ENCODE measurements at places on chromosomes 12 and 14. TPM values are rescaled to one million over a fixed set of nuclear protein-coding genes. Genes with fewer than 3 reads are reported as not detected.

DNA sequence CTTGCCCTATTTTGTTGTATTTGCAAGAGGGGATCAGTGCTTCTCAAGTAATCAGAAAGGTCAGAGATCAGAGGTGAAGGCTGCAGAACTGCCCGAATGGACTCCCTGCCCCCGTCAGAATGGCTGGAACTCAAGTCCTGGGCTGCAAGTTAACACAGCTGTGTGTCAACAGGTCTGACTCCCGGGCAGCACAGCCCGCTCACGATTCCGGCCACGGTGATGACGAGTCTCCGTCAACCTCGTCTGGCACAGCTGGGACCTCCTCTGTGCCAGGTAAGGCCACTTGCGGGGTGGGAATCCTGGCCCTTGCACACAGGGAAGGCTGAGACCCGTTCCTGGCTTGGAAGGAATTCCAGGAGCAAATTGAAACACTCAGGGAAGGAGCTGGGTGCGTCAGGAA lies 13.4 kb downstream of the DCAF4 start:
- H3K27ac ChIP-seq = no peak overlapping the region
- no peak for DNase-seq
- peaks cover 53% of the 10 kb centered on the region for H3K36me3 ChIP-seq
- H3K4me1 ChIP-seq = peaks cover 8% of the 10 kb centered on the region
- H3K4me3 ChIP-seq = no peak overlapping the region
- H3K27me3 ChIP-seq = no peaks in the 10 kb centered on the region

DNA sequence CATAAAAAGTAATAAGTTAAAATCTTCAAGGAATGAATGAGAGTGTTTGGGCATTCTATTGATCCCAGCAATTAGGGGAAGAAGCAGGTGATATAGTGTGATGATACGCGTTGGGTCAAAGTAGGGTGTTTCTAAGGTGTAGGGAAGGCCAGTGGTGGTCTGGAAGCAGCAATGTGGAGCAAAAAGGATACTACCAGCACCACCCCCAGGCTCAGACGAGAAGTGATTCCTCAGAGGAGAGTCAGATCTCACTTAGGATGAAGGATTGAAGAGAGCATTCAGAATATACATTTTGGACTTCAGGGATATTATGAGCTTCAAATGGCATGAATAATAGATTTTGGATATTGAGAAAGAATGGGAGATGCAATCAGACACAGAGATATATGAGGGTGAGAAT lies 497.6 kb downstream of the RMST start:
- no peak overlapping the region for H3K4me3 ChIP-seq
- H3K4me1 ChIP-seq = no peaks in the 10 kb centered on the region
- H3K27me3 ChIP-seq = no peaks in the 10 kb centered on the region
- no peaks in the 10 kb centered on the region for H3K36me3 ChIP-seq
- no peak overlapping the region for H3K27ac ChIP-seq

DNA sequence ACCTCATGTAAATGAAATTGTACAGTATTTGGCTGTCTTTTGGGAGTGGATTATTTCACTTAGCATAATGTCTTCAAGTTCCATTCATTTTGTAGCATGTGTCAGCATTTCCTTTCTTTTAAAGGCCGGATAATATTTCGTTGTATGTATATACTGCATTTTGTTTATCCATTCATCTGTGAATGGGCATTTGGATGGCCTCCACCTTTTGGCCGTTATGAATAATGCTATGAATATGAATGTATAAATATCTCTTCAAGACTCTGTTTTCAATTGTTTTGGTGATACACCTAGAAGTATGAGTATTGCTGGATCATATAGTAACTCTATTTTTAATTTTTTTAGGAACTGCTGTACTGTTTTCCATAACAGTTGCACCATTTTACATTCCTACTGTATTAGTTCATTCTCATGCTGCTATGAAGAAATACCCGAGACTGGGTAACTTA lies 164.9 kb downstream of the DYRK2 start:
- no peaks in the 10 kb centered on the region for H3K36me3 ChIP-seq
- no peak overlapping the region for H3K4me3 ChIP-seq
- H3K4me1 ChIP-seq = no peaks in the 10 kb centered on the region
- no peak overlapping the region for H3K27ac ChIP-seq

DNA sequence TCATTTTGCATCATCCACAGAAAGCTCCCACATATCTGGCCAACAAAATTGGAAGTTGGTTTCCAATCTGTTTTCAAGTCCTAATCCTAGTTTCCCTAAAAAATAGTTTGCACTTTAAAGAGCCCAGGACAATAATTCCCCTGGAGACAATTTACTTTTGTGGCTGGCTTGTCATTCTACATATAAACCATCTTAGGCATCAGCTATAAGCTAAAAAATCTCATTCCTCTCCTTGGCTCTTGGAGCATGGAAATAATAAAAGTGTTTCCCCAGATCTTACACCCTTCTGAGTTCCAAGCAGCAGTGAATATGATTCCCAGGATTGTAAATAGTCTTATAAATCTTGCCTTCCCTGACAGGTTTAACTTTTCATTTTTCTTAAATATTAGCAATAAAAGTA lies 89.1 kb upstream of the NUDT4 start:
- peaks cover 37% of the 10 kb centered on the region for H3K4me1 ChIP-seq
- no peak for DNase-seq
- H3K4me3 ChIP-seq = no peak overlapping the region
- H3K27me3 ChIP-seq = no peaks in the 10 kb centered on the region

- no peak overlapping the region for H3K27ac ChIP-seq
- H3K4me3 ChIP-seq = no peak overlapping the region
- H3K4me1 ChIP-seq = no peaks in the 10 kb centered on the region
- H3K27me3 ChIP-seq = no peaks in the 10 kb centered on the region
Observed at GRCh38 chr12:58801986-58802385, 118.3 kb downstream of the LRIG3 start.

DNA sequence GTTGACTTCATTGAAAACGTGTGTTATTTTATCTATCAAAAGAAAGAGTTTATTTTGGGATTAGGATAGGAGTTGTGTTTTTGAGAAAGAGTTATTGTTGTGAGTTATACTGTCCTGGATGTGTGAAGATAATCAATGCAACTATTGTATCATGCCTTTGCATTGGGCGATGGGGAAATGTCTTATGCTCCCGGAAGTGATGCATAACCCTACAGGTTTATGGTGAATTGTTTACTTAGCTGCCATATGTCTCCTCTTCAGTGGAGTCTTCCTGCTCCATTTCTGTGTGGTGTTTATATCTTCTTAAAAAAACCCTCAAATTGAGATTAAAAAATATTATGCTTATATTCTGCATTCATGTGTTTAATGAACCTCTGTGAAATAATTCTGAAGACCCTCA lies 6.5 kb downstream of the PDE3A start:
- no peak for DNase-seq
- H3K36me3 ChIP-seq = no peaks in the 10 kb centered on the region
- H3K27ac ChIP-seq = no peak overlapping the region
- H3K27me3 ChIP-seq = no peaks in the 10 kb centered on the region

DNA sequence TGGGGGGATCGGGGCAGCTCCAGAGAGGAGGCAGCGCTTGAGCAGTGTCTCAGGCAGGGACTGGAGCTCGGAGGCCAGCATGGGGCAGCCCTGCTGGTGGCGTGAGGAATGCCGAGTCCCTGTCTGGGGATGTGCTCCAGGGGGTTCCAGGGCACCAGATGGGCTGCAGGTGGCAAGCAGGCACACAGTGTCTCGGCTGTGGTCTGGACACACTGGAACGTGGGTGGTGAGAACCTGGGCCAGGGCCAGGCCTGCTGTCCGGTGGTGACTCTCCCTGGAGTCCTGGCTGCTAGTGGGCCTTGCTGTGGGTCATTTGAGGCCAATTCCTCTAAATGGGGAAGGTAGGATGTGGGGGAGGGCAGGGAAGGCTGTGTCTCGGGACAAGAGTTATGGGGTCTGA lies 199.4 kb upstream of the RTL1 start:
- 0 out of 3 replicates have a peak, but pooled peaks cover 4% of the 10 kb centered on the region for H3K27me3 ChIP-seq
- no peak overlapping the region for H3K27ac ChIP-seq
- no peak overlapping the region for H3K4me3 ChIP-seq
- no peak for DNase-seq
- H3K36me3 ChIP-seq = no peaks in the 10 kb centered on the region

DNA sequence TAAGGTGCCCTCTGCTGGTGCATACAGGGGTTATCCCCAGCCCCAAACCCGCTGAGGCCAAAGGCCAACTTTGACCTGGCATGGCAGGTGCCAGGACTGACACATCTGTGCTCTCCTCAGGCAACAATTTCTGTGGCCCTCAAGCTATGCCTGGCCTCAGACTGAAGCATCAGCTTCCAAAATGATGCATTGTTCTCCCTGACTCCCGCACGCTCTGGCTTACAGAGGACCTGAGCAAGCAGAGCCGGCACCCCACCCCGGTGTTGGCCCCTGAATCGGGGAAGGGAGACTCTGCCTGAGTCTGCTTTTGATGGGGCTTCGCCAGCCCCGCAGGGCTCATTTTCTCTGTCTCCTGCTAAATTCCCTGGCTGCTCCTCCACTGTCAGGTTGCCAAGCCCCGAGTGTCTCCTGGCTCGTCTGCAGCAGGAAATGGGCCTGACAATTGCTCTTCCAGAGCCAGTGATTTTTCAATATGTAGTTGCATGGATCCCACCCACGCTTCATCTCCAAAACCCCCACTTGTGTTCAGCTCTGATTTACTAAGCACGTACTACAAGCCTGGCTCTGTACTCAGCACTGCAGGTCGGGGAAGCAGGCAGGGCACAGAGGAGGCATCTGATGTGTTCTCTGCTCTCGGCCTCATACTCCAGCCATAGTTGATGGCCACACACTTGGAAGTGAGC lies 126.1 kb downstream of the SLC38A6 start:
- no peak overlapping the region for H3K27ac ChIP-seq
- H3K4me3 ChIP-seq = no peak overlapping the region
- DNase-seq = no peak

DNA sequence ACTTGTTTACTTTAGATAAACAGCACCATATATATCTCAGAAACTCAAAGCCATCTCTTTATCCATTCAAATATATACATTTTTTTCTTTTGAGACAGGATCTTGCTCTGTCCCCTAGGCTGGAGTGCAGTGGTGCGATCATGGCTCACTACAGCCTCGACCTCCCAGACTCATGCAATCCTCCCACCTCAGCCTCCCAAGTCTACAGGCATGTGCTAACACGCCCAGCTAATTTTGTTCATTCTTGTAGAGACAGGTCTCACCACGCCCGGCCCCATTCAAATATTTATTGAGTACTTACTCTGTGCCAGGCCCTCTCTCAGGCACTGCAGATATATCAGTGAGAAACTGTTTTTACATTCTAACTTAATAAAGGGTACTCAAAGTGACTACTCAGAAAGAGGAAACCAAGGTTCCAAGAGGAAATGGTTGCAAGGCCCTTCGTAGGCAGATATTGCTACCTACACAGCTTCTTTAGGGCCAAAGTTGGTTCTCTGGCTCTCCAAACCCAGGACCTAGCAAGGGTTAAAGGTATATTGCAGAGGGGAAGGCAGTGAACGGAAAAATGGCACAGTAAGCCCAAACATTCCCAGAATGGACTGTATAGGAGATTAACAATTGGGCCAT lies 2.9 kb downstream of the ATXN3 start:
- H3K27ac ChIP-seq = no peak overlapping the region
- H3K4me3 ChIP-seq = no peak overlapping the region

DNA sequence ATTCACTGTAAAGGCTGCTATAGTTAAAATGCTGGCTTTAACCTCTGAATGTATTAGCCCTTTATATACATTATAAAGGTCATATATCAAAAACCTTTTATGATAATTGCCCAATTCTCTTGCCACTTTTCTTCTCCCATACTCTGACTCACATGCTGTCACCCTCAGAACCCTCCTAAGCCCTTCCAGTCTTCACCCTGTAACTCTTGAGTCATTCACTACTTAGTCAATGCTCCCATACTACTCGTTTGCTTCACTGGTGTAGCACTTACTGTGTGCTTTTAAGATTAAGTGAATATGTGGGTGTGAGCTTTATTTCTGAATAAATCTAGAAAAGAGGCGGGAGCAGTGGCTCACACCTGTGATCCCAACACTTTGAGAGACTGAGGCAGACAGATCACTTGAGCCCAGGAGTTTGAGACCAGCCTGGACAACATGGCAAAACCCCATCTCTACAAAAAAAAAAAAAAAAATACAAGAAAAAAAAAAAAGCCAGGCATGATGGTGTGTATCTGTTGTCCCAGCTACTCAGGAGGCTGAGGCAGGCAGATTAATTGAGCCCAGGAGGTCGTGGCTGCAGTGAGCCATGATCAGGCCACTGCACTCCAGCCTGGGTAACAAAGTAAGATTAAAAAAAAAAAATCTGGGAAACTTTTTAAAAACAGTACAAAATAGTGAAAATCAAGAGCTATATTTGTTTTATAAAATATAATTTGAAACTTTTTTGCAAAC lies 37.6 kb downstream of the SPATA7 start:
- H3K27ac ChIP-seq = no peak overlapping the region
- peaks cover 2% of the 10 kb centered on the region for H3K36me3 ChIP-seq
- no peaks in the 10 kb centered on the region for H3K4me1 ChIP-seq
- H3K4me3 ChIP-seq = no peak overlapping the region

- peaks cover 20% of the 10 kb centered on the region for H3K4me1 ChIP-seq
- H3K27me3 ChIP-seq = peaks cover 10% of the 10 kb centered on the region
- no peaks in the 10 kb centered on the region for H3K36me3 ChIP-seq
- peak; percentile 41 for DNase-seq
Observed at GRCh38 chr14:91249841-91250616, 5.5 kb upstream of the GPR68 start.

DNA sequence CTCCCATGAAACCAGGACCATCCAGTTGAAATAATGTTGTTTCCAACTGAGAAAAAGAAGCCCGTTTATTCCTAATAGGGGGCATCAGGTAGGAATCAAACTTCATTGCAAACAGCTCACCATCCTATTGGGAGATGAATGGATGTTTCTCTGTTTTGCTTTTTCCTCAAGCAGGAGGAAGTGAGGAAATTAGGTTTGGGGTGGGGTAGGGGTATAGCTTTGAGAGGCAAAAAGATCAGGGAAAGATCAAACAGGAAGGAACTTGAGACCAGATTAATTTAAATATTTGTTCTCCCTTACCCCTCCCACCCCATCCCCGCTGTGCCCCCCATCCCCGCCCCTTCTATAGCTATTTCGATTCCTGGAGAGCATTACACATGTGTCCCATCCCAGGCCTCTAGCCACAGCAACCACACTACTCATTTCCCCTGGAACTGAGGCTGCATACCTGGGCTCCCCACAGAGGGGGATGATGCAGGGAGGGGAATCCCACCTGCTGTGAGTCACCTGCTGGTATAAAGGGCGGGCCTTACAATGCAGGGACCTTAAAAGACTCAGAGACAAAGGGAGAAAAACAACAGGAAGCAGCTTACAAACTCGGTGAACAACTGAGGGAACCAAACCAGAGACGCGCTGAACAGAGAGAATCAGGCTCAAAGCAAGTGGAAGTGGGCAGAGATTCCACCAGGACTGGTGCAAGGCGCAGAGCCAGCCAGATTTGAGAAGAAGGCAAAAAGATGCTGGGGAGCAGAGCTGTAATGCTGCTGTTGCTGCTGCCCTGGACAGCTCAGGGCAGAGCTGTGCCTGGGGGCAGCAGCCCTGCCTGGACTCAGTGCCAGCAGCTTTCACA lies at the start of gene IL23A:
TSS of gene IL23A (plus strand) at position 577 of the 850 bp plus-strand sequence. CDS start at position 738, 161 bp downstream.
- peaks cover 46% of the 10 kb centered on the region for H3K4me1 ChIP-seq
- H3K27me3 ChIP-seq = no peaks in the 10 kb centered on the region
- no peak within 1 kb of the TSS for H3K4me3 ChIP-seq

GRCh38 chr12:112111931-112112330 lies 3.3 kb upstream of the NAA25 start:
- H3K4me3 ChIP-seq = no peak overlapping the region
- peaks cover 46% of the 10 kb centered on the region for H3K4me1 ChIP-seq
- no peak for DNase-seq

The OR6C65 gene
- total RNA-seq = not detected

The LALBA gene
- total RNA-seq = not detected

The TOMM20L gene
- total RNA-seq = not detected

The FAM186B gene
- total RNA-seq = 0.17 TPM

The PIWIL1 gene
- not detected for total RNA-seq

The KRT71 gene
- not detected for total RNA-seq

The E2F7 gene
- 9.1 TPM for total RNA-seq

The RAPGEF3 gene
- not detected for total RNA-seq
